Stimulated activated CD4-positive, alpha-beta T cell treated with anti-CD3 and anti-CD28 coated beads, Interleukin-4, amount 100 ng/mL, for 24 hours (primary cell): ENCODE measurements at places on chromosomes 4 and X.

- DNase-seq, result no peak
Observed at GRCh38 chr4:181119186-181119585, 1124.0 kb upstream of the TENM3 start.

DNA sequence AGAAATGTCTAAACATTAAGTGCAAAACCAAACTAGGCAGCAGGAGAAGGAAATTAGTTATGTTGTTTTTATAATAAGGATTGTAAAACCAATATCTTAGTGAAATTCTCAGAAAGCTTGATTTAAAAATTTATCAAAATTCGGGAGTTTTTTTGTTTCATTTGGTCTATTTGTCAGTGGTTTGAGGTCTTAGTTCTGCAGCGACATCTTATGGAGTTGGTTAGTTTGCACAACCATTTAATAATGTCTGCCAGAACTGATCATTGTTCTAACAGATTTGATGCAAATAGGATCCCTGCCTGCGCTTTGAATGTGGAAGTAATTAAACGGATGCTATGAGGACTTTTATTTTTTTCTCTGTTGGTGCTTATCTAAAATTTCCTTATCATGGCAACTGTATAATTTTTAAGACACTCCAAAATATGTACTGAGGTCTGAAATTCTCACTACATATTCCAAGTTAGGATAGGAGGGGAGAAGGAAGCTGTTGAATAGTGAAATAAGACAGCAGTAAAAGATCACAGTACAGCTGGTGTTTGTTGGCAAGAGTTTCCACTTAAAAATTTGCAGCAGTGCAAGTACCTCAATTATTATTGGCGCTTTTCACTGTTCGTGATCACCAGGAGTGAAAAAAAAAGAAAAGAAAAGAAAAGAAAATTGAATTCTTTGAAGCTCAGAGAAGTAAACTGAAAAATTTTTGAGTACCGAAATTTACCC is 2521.4 kb downstream of the ARAP2 start:
- no peak for DNase-seq

DNA sequence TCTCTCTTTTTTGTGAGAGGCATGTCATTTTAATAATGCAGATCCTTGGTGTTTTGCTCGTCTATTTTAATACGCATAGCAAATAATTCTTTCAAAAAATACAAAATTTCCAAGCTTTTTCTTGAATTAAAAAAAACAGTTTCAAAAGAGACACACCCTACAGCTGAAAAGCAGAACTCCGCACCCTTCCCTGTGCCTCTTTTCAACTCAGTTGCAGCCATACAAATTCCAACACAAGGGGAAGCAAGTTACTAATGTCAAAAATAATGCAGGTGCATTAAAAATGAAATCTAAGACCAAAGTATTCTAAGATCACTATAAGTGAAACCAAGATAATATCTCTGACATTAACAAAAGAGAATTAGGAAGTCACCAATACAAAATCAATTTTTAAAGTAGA is 66.6 kb downstream of the NR3C2 start:
- no peak for DNase-seq

DNA sequence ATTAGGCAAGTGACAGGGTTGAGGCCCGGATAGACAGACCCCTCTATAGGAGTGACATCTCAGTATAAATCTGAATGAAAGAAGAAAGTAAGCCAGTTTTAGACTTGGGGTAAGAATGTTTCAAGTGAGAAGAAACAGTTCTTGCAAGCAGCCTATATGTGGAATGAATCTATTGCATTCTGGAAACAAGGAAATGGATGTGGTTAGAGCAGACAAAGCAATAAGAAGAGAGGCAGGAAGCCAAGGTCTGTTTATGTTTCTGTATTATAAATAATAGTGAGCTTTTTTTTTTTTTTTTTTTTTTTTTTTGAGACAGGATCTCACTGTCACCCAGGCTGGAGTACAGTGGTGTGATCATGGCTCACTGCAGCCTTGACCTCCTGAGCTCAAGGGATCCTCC is 255.8 kb downstream of the UNC5C start:
- DNase-seq, result no peak

- DNase-seq, result no peak
Observed at GRCh38 chr4:94504545-94504944, 52.8 kb downstream of the PDLIM5 start.

- peak; percentile 2 for DNase-seq
Observed at GRCh38 chrX:57453901-57454300, 137.9 kb upstream of the ZXDB start.

GRCh38 chr4:46656071-46656470 is 253.0 kb downstream of the COX7B2 start:
- DNase-seq, result no peak

DNA sequence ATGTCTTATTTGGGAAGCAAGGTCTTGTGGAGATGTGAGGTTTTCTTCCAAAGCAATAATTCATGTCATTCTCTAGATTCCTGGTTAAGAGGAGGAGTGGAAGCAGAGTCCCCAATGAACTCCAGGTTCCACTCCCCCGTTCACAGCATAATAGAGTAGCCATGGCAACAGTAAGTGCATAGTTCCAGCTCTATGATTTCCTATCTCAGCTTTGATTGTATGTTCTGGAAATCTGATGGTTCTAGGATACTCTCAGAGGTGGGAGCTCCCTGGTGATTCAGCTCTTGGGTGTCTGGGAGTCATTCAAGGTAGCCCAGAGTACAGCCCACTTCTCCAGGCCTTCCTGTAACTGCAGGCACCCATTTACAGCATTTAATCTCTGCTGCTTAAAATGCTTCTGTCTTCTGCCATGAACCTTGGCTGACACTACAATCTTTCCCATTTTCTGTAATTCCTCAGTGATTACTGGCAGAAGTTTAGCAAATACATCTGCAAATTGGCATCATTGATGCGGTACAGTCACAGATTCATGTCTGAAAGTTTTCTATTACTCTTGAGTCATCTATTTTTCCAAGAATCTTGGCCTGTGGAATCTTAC is 242.0 kb downstream of the MAPK10 start:
- no peak for DNase-seq

DNA sequence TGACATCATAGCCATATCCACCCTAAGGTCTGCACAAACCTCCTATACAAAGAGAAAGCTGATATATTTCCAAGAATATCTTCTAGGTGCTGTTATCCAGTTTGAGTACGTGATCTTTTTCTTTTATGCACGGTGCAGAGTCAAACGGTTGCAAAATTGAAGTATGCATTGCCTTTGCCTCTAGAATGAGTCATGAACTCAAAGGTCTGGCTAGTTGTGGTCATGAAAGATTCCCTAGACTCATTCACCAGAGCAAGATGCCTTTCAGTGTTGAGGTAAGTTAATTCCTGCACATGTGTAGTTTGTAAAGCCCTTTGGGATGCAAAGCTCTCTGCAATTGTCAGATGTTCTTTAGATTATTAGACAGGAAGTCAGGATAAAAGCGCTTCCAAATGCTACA is 704.4 kb downstream of the PCDH19 start:
- DNase-seq, result no peak

GRCh38 chrX:104864296-104864695 is 298.3 kb downstream of the IL1RAPL2 start:
- no peak for DNase-seq

- no peak for DNase-seq
Observed at GRCh38 chr4:40246938-40247337, 50.1 kb downstream of the RHOH start.
